ENCODE measurements at places on chromosomes 6 and 20.

DNA sequence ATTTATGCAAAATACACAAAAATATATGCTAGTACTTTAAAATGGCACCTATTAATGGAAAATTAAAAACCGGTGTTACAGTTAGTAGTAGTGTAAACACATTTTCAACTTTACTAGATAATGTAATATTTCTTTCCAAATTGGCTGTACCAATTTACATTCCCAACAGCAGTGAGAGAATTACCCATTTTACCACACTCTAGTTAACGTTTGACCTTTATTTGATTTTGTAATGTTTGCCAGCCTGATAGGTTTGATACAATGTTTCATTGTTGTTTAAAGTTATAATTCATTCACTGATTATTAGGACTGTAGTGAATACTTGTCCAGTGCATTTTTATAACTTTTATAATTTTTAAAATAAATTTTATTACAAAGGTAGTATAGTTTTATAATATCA lies 182.1 kb downstream of the EYA4 start:
- DNase-seq = no peak

DNA sequence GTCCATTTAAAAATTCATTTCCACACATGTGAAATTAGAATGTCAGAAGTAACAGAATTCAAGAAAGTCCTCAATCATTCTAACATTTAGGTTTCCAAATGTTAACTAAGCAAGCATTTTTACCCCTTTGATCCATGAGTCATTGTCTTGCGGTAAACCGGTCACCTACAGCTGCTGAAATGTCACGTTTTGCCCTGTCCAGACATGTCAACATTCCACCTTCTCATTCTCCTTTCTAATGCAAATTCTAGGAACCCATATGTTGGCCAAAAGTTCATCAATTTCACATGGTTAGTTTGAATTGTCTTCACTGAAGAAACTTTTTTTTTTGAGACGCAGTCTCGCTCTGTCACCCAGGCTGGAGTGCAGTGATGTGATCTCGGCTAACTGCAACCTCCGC lies 117.2 kb downstream of the IPCEF1 start:
- no peak for DNase-seq

- no peak for DNase-seq
Observed at GRCh38 chr6:156348424-156348823, 428.8 kb upstream of the ARID1B start.

GRCh38 chr6:106167096-106167814 lies 81.1 kb downstream of the PRDM1 start:
- no peak for DNase-seq

DNA sequence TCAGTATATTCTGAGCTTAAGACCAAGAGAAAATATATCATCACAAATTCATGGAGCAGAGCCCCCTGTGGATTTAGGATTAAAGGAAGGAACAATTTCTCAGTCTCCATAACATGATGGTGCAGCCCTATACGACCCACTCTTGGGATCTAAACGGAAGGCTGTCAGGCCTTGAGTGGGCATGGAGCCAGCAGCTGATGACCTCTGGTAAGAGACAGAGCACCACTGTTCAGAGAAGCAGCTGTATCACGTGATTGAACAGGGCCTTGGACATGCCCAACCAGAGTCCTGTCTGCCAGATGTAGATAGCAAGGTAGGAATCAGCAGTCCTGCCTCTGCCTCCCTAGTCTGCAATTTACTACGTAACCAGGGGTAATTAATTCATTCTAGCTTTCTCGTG lies 259.4 kb upstream of the POU3F2 start:
- DNase-seq = peak; percentile 66

DNA sequence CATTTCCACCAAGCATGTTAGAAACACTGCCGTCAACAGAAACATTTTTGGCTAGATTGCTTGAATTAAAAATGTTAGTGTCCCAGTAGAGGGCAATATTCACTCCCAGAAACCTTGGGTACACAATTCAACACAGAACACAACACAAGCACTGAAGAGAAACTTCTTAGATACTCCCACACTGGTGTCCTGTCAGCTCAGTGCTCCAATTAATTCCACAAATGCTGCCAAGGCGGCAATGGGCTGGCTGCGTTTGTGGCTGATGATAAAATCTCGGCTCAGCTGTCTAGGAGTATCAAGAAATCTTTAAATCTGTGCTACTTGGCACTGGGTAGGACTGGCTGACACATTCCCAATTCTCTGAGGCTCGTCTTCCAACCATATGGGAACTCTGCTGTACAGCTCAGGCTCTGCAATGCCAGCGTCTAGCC lies 39.3 kb downstream of the BEND3 start:
- DNase-seq = peak; percentile 31

DNA sequence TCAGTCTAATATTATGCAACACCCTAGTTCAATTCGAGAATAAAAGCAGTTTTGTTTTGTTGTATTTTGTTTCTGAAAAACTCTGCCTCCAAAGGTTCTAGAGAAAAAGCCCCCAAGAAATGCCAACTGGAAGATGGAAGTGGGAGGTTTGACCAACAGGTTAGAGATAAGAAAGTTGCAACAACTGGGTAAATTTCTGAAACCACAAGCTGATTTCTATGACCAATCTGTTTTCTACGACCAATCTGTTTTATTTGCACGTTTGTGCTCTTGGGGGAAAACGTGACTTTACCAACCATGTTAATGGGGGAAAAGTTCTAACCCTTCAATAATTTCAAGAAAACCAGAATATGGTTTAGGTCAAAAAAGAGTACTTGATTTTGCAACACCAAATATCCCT lies 173.2 kb downstream of the PDE7B start:
- DNase-seq = no peak

- no peak for DNase-seq
Observed at GRCh38 chr6:160015778-160016684, 47.1 kb downstream of the IGF2R start.

DNA sequence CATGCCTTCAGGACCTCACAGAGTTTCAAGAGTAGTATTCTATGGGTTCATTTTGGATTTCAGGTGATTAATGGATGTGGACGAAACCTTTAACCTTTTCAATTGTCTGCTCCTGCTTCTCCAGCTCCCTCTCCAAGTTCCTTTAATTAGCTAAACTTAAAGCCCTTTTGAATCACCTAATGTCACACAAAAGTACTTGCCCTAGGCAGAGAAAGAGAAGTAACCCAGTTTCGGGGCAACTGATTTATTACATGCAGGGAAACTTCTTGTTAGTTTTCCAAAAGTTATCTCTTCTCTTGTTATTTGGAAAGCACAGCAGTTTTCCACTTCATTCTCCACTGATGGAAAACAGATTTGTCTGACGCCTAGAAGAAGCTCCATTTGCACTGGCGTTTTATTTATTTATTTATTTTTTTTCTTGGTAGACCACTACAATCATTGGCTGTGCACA lies 407.7 kb upstream of the JARID2 start:
- no peak for DNase-seq

DNA sequence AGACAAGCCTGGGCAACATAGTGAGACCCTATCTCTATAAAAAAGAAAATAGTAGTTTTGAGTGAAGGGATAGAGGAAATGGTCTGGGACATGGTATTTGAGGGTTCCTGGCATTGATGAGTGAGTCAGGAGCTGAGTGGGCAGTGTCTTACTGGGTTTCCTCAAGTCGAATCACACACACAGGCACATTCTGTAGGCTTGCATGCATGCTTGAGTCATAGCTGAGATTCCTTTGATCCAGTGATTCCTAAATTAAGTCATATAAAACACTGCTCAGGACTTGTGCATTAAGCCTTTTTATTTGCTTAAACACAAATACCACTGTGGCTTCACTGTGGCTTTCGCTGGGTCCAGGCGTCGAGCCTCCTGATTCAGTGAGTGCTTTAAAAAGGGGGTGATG lies 71.8 kb upstream of the TMEM181 start:
- DNase-seq = no peak

GRCh38 chr6:4599924-4600323 lies 176.3 kb upstream of the CDYL start:
- DNase-seq = no peak

DNA sequence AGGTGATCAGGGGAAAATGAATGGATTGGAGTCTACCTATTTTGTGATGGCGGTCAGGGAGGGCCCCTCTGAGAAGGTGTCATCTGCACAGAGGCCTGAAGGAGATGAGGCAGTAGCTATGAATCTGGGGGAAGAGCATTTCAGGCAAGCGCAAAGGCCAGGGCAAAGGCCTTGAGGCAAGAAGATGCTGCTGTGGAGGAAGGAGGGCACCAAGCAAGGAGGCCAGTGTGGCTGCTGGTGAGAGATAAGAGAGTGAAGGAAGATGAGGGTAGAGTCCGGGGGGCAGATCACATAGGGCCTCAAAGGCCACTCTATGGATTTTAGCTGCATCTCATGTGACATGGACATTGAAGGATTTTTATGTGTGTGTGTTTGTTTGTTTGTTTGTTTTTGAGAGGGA lies 20.6 kb upstream of the CSNK2A1 start:
- DNase-seq = no peak

DNA sequence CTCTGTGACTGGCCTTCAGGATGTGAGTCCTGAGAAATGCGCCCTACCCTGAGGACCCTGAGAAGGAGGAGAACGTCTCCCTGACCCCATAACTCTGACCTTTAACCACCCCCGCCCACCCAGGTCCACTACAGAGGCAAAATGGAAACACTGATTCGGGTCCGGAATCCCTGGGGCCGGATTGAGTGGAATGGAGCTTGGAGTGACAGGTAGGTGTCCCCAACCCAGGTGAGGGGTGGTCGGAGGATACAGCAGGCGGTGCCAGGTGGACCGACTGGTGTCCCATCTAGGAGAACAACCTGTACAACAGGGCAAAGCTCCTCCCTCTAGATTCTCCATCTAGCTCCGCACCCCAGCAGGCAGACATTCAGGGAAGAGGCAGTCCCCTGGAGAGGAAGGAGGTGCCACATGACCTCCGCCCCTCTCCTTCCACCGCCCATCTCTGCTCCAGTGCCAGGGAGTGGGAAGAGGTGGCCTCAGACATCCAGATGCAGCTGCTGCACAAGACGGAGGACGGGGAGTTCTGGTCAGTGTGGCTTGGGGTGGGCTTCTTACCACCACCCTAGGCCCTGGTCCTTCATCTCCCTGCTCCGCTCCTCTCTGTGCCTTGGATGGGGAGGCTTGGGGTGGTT lies 17.6 kb downstream of the CAPN11 start:
- no peak for DNase-seq

DNA sequence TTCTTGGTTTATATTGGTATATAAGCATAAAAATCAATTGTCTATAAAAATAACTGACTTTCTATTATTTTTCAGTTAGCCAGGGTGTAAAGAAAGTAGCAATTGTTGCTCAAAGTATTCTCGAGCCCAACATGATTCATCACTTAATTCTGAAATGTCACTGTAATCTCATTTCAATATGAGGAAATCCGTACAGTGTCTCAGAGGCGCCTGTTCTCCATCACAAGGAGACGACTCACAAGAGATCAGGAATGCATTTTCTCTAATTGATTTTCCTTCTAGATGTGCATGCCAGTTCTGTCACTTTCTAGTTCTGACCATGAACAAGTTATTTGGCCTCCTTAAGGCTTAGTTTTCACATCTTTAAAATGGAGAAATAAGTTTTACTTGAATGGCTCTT lies 753.1 kb downstream of the MAFB start:
- DNase-seq = no peak

DNA sequence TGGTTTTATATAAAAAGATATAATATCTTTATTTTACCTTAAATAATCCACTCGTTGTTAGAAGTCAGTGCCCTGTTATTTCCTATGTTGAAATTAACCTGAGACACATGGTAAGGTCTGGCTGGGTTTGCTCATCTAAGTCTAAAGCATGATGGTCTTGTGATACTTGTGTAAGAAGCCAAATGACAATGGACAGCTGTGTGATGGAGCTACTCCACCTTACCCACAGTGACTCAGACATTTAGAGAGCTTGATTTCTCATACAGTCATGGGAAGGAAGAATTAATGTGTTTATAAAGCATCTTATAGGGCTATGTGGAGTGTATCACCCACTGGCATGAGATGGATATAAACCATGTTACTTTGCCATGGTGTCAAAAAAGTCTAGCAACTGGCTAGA lies 11.7 kb downstream of the CTCFL start:
- DNase-seq = no peak

- no peak for DNase-seq
Observed at GRCh38 chr20:53176134-53176533, 204.0 kb downstream of the TSHZ2 start.

DNA sequence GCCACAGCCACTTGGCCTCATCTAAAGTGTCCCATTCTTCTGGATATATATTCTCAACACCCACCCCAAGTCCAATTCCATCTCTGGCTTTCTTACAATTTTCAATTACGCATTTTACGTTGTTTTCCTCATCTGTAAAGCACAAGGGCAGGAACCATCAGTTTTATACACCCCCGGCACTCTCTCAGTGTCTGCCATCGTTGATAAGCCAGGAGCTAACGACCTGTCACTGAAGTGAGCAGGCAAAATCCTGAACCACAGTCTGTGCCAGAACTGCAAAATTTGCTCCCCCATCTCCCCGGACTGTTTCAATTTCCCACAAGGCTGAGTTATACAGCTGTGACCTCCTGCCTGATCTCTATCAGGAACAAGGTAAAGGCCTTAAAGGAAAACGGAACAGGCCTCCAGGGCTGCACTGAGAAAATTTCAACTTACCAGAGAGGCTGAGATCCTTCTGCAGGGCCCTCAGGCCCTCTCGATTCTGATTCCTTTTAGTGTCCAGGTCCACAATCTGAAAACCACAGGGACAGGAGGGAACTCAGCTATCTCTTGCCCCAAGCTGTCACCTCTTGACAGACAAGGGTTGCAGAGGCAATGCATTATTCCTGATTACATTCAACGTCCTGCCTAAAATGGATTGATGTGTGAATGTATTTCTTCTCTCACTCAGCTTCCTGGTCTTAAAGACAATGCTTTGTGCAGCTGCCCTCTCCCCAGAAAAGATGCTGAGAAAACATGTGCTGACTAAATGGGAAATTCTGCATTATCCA lies 1.8 kb downstream of the PDRG1 start:
- DNase-seq = no peak

DNA sequence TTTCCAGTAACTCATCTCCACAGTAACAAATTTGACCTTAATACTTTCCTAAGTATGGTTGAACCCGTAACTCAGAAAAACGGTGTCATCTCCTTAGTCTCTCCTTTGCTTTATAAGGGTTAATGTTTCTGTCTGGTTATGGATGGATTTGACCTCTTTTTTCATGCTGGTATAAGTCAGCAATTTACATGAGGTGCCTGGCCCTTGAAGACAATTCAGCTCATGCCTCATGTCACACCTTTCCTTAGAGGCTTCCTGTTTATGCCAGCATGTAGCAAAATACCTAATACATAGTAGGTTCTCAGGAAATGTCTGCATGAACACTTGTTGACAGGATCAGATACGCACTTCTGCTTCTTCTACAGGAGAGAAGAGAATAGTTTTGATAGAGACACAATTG lies 37.7 kb upstream of the C20orf144 start:
- no peak for DNase-seq

- DNase-seq = no peak
Observed at GRCh38 chr20:54897787-54898186, 422.4 kb downstream of the DOK5 start.

DNA sequence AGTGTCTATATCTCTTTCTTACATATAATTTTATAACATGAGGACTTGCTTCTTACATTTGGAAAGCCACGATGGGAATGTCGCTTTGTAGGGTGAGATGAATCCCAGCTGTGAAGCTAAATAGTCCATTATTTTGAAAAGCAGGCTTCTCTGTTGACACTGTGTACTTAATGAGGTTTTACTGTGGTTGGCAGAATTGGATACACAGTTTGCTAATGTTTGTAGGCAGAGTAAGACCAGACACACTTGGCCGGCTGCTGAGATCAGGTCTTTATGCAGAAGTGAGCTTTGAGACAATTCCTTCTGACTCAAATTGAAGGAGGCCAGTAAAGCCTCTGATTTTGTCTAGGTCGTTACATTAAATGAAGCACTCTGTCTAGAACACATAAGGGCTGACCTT lies 93.0 kb downstream of the NDUFAF5 start:
- no peak for DNase-seq

- no peak for DNase-seq
Observed at GRCh38 chr6:15544321-15544900, 118.4 kb downstream of the DTNBP1 start.
